NCI-H187 treated with DMSO at 0.1 percent for 48 hours (cell line): ENCODE measurements at places on chromosomes 4 and X.

DNA sequence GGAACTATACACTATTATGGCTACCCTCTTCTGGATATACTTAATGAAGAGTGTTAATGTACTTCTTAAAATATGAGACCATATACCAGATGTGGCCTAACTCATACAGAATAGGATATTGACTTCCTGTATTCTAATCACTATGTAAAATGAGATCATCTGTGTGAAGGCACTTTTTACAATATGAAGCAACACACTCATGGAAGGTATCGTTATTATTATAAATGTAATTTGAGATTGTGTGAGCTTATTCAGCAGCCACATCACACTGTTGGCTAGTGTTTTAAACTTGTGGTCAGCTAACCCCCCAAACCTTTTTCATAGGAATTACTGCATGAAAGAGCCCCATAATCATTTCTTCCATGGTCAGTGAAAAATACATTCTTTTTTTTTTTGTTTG is 281.8 kb upstream of the TEX13A start:
- DNase-seq = no peak

- no peak for DNase-seq
Observed at GRCh38 chr4:10747186-10747585, 62.6 kb upstream of the CLNK start.

DNA sequence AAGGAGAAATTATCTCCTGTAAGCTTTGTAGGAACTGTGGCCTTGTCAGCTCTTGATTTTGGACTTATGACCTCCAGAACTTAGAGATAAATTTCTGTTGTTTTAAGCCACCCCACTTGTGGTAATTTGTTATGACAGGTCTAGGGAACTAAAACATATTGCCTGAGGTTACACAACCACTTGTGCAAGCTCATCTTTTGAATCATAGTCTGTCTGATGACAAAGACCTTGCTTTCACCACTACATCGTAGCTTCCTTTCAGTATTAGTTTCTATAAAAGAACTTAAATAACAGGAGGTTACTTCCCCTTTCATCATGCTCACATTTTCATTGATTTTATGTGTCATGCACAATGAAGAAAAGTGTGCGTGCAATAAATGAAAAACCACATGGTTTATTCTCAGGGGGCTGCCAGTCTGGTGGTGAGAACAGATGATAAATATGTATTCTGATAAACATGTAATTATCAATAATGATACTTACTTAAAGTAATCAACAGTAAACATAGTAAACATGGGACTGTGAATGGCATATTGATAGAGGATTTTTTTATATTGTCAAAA is 690.0 kb upstream of the HS3ST1 start:
- no peak for DNase-seq

DNA sequence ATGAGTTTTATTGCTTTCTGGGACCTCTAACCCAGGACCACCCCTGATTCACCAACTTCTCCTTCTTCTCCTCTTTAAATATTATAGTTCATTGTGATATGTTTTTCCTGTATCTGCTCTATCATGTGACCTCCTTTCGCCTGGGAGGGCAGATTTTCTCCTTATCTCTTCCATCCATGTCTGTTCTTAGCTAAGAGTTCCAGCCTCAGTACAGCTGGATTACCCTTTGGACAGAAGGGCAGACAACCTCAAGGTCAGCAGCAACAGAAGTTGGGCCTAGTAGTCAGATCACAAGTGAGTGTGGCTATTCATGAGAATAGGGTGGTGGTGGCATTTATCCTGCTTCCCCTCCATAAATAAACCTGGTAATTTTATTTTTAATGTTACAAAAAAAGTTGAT is 5.7 kb upstream of the XK start:
- no peak for DNase-seq

- DNase-seq = no peak
Observed at GRCh38 chr4:168651374-168651773, 154.5 kb downstream of the PALLD start.

DNA sequence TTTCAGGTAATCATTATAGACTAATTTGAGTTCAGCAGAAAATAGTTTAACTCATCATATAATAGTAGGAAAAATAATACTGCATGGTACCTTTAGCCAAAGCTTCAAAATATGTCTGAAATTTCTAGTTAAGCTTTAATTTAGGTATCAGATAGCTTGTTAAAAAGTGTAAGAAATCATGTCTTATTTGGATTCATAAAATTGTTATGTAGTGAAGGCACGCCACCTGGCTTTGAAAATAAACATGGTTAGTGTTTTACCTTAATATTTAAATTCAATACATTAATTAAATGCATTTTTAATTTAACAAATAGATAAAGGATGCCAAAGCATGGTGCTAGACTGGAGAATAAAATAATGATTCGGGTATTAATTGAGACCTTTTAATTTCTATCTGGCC is 211.4 kb downstream of the FSTL5 start:
- DNase-seq = no peak

- no peak for DNase-seq
Observed at GRCh38 chrX:29518100-29518499, 697.3 kb upstream of the MAGEB2 start.

DNA sequence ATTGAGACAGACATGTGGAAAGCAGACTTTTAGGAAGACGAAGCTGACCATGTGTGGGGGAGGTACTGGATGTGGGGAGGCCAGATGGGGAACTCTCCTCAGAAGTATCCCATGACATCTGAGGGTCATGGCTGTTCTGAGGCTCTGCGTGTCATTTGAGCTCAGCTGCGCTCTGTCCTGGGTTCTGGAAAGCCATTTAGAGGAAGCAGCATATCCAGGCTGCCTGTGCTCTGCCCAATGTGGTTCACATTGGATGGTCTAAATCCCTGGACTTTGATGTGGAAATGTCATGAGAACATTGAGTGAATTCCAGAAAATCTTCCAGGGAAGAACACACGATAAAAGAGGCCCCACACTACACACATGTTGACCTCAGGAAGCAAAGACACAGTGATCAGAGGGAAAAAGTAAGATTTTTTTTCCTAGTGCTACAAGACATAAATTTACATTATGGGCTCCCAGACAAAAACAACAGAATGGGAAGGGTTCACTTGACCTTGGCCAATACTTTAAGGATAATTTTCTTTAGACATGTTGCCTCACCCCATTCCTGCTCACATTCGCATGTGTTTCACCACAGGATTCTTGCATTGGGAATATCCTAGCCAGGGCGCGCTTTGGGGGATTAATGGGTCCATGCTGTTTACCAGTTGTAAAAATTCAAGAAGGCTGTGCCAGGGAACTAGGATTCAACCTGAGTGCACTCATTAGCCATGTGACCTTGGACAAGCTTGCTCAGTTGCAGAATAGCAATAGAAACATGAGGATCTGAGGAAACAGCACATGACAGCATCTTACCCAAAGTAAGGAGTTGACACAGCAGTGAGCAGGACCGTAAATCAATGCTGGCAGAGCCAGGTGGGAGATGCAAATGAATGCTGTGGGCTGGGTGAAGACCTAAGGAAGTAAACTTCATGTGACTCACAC is 73.2 kb upstream of the C1QTNF7 start:
- no peak for DNase-seq
